ENCODE measurements at places on chromosomes 12 and 14.

DNA sequence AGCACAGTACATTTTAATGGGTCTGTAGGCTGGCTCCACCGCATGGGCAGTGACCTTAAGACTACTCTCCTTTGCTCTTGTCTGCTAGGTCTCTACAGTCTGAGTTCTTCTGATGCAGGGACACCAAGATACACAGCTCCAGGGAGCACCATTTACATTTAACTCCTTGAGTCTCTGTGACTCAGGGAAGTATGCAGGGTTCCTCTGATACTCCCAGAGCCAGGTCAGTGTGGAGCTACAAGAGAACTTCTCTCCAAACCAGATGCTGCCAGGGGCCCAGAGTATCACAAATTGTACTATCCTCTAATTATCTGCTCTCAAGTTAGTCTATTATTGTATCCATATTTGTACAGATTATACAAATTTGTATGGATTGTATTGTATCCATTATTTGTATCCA is 15.2 kb downstream of the ZFP36L1 start:
- no peak for DNase-seq

GRCh38 chr12:101703487-101703886 is 6.0 kb downstream of the CHPT1 start:
- no peak for DNase-seq

DNA sequence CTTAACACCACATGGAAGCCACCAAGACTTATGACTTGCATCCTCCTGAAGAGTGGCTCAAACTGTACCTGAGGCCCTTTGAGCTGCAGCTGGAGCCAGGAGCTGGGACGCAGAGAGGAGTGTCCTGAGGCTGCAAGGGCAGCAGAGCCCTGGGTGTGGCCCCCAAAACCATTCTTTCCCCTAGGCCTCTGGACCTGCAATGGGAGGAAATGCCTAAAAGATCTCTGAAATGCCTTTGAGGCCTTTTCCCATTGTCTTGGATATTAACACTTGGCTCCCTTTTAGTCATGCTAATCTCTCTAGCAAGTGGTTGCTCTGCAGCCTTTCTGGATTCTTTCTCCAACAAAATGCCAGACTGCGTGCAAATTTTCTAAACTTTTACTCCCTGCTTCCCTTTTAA is 156.1 kb downstream of the SLC38A4 start:
- DNase-seq = no peak

DNA sequence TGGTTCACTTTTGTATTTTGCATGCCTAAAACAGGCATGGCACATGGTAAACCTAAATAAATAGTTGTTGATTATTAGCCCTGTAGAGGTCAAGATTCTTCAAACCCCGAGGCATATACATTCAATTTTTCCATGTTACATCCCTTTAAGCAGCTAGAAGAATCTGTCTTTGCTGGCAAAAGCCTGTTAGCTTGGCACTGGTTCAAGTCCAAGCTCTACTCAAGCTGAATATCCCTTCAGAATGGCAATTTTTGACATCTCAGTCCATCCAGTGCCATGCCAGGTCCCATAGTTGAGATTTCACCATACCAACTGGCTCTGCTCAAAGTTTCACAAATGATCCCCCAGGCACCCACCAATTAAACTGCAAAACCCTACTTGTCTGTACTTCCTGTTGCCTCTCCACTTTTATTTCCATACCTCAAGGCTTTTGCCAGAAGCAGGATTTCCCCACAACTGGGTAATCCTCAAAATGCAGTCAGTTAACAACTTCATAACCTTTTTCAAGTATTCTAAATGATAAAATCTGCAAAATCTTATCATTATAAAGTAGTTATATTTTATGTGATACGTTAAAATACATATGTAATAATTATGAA is 9.0 kb upstream of the DCN start:
- DNase-seq = no peak

DNA sequence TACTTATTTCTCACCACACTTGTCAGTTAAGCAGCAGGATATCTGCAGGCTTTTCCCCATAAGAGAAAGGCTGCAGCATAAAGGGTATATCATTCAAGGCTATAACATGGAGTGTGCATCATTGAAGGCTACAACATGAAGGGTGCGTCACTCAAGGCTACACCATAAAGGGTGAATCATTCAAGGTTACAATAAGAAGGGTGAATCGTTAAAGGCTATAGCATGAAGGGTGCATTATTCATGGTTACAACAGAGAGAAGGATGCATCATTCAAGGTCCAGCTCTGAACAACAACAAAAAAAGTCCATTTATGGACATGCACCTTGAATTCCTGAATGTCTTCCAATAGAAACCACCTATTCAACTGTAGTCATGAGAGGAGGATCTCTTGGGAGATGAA is 32.8 kb upstream of the LUM start:
- no peak for DNase-seq

- no peak for DNase-seq
These were observed 89.0 kb downstream of the PTPRR start for GRCh38 chr12:70831543-70831942.

- no peak for DNase-seq
These were observed 579 bp upstream of the CLMN start for GRCh38 chr14:95320078-95320895.

DNA sequence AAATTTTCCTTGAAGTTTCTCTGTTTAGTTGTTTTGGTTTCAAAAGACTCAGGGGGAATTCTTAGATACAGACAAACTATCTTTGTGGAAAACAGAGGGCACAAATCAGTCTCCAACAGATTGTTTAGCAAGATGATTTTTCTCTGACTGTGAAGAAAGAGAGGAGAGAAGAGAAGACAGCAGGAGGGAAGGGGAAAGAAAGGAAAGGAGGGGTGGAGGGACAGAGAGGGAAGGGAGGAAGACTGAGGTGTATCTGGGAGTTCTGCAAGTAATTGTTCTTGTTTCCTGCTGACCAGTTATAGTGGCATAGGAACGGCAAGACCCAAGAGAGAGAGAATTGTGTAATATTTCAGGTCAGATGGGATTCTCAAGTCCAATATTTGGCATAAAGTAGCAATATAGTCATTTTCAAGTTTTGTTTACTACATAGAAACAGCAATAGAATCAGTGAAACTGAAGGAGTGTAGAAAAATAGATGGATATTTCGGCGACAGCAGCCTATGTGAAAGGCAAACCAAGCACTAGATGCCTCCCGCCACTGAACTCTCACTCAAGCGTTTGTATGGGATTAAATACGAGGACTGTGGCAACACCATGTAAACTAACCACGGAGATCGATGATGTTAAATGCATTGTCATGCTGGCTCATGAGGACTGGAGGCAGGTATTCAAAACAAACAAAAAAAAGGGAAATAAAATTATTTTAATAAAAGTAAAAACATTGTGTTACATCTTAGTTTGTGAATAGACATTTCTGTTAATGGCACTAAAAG is 342.5 kb downstream of the SLC16A7 start:
- DNase-seq = no peak

- no peak for DNase-seq
These were observed 3.1 kb upstream of the ARHGEF40 start for GRCh38 chr14:21066882-21067502.

All from T-helper 9 cell (primary cell).